ENCODE measurements at places on chromosomes 16 and 17.

- no peak for DNase-seq
Measured at GRCh38 chr16:67822511-67822910, 15.8 kb downstream of the TSNAXIP1 start.

DNA sequence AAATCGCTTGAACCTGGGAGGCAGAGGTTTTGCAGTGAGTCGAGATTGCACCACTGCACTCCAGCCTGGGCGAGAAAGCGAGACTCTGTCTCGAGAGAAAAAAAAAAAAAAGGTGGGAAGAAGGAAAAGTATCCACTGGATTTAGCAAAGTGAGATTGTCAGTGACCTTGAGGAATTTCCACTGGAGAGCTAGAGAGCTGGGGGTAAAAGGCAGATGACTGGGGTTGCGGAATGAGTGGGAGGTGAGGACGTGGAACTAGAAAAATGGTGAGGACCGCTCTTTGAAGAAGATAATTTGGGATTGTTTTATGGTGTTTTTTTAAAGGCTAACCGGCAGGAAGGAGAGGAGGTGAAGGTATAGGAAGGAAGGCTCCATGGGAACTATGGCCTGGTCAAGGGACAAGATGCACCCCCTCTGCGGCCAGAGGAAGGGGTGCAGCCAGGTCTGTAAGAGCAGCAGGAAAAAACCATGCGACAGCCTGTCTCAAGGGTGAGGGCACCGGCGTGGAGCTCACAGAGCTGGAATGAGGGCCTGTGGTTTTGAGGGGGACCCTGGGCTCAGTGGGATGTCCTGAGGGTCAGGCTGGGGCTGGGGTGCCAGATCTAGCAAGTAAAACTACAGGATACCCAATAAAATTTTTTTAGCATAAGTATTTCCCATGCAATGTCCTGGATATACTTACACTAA is 694 bp upstream of the MLST8 start:
- no peak for DNase-seq

DNA sequence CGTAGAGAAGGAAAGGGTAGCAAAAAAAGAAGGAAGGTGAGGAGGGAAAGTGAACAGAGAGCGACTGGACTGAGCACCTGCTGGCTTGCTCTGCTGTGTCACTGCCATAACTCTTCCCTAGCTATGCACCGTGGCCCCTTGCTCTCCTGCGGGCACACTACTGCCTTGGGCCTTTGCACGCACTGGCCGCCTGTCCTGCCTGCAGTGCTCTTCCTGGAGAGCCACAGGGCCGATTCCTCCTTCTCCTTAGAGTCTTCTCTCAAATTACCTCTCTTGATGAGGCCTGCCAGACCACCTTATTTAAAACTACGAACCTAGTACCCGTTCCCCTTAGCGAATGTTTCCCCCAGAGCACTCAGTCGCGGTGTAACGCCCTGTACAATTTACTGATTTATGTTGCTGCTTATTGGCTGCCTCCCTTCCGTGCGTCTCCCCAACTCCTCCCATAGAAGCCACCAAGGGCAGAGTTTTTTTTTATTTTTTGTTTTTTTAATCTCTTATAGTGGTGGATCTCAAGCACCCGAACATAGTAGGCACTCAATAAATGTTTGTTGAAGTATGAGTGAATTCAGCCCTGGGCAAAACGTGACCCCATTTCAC is 70.3 kb downstream of the RAI1 start:
- DNase-seq: no peak

DNA sequence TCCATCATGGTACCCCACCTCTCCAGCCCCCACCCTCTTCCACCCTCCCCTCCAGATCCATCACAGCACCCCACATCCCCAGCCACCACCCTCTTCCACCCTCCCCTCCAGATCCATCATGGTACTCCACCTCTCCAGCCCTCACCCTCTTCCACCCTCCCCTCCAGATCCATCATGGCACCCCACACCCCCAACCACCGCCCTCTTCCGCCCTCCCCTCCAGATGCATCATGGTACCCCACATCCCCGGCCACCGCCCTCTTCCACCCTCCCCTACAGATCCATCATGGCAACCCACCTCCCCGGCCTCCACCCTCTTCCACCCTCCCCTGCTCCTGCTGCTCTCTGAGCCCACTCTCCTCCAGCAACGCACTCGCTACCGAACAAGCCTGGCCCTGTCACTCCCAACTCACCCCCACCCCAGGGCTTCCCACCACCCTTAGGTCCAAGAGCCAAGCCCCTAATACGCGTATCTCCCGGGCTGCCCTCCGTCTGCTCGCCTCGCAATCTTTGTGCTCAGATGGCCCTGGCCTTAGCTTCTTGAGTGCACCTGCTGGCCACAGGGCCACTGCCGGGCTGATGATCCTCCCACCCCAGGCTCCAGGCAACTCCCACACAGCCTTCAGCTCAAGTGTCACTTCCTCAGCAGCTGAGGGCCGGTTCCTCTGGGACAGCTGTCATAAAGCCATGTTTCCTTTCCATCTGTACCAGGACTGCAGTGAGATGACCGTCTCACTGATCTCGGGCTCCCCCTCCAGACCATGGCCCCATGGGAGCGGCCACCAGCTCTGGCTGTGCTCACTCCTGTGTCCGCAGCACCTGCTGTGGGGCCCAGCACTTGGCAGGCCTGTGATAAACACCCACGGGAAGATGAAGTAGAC is 25.5 kb downstream of the KDM8 start:
- no peak for DNase-seq

GRCh38 chr17:61313461-61314326 is 85.9 kb upstream of the TBX2 start:
- DNase-seq: no peak

GRCh38 chr16:67162506-67163163 is 1.9 kb upstream of the HSF4 start:
- no peak for DNase-seq

DNA sequence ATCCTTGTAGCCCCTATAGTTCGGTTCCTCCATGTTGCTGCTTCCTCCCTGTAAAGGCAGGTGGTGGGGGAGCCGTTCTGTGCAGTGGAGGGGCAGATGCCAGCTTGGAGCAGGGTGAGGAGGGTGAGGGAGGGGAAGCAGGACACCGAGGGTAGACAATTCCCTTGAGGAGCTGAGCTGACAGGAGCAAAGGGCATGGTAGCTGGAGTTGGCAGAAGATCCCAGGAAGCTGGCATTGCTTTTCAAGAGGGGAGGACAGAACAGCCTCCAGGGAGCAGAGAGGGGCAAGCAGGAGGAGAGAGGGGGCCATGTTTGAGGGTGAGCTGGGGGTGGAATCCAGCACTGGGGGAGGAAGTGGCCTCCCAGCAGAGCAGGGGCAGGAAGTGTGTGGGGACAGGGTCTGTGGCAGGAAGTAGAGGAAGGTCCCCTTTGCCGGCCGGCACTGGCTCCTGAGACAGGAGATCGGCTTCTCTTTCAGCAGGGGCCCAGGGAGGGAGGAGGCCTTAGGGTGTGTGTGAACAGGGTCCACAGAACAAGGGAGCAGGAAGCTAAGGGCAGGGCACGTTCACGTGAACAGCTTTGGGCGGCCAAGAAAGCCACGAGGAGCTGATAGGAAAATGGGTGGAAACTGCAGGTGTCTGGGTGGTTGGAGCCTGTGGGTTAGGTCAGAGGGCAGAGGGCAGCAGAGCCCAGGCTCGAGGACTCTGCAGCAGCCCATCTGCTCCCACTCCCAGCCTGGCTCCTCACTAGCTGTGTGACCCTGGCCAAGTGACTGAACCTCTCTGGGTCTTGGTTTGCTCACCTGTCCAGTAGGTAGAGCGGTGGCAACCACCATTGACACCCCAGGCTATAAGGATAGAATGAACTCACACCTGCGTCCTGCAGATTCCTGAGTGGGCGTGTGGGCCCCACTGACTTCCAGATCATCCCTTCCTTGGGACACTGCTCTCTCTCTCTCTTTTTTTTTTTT is 17.5 kb upstream of the SPNS2 start:
- no peak for DNase-seq

GRCh38 chr17:69287168-69287567 is 39.8 kb downstream of the ABCA5 start:
- DNase-seq: no peak

GRCh38 chr16:89602273-89602951 is 11.0 kb upstream of the DPEP1 start:
- no peak for DNase-seq

DNA sequence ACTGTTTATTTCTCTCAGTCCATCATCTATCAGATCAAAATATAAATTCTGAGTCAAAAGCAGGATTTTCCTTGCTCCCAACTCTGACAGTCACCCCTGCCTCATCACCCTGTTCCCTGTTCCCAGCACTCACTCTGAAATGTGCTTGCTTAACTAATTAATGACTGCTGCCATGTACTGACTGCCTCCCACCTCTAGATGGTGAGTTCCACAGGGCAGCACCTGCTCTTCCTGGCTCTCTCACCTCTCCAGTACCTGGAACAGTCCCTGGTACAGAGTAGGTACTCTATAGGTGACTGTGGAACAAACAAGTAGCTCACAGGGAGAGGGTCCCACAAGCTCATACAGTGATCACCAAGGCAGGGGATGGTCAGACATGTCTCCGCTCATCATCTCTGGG is 114.3 kb upstream of the C16orf82 start:
- DNase-seq: no peak

DNA sequence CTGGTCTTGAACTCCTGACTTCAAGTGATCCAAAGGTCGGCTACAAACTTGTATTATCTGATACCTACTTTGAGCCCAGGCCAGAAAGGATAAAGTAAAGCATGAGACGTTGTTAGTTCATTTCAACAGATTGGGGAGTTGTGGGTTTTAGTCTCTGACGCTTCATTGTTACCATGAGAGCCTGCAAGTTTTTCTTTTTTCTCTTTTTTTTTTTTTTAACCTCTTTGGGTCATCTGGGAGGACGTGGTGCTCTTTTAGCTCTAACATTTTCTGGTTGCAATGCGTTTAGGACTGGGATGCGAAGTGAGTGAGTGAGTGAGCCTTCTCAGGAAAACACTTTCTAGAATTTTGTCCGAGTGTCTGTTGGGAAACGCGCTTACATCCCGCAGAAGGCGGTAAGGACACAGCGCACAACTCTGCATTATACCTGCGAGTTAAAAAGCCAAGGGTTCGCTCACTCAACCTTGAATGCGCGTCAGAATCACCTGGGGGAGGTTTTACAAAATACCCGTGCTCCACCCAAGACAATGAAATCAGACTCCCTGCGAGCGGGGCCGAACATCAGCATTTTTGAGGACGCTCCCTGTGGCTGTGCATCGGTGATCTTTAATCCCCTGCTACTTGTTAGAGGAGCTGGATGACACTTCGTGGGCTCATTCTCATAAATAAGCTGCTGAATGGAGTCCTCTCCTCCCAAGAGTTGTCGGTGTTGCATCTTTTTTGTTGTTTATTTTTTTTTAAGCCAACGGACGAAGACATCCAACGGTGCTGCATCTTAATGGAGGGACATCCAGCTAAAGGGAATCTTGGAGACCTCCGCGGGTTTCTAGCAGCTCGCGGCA is 629 bp upstream of the RNF135 start:
- DNase-seq: no peak

GRCh38 chr16:28981517-28981916 is 3.3 kb upstream of the LAT start:
- DNase-seq: no peak

- DNase-seq: peak; percentile 57
Measured at GRCh38 chr17:2786176-2786881, 9.9 kb upstream of the RAP1GAP2 start.

DNA sequence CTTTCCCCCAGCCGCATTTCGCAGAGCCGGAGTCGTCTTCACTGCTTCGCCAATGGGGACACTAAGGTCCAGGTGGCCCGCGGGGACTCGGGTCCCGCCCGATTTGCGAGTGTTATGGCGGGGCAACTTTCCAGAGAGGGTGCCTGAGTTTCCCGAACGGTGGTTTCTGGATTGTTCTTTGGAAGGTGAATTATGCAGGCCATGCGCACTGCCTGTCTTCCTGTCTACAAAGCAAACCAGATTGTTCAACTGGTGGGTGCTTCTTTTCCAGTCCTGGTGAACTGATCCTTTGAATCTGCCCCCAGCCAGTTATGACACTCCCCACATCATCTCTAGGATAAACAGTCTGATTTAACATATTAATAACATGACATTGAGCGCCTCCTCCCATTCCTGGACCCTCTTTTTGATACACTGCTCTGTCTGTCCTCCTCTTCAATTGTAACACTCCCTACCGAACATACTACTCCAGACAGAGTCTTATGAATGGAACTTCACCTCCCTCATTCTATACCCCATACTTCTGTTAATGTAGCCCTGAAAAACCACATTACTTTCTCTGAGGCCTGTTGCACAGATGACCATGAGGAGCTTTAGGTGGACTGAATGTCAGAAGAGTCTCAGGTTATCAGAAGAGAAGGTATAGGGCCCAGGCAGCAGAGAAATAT is 159.0 kb downstream of the RAB11FIP4 start:
- no peak for DNase-seq

DNA sequence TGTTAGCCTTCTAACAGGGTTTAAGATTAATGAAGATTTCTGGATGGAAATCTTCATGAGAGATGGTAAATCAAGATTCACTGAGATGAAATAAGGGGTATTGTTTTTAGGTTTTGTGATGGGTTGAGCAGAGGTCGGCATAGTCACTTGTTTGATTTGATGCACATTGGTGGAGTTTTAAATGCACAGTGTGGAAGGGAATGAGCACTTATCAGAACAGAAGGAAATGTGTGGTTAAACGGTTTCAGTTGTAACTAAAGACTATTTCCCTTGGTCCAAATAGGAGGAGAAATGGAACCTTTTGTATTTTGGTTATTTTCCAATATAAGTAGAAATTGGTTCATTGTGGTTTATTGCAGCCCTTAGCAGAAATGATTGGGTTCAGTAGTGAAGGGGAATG is 34.1 kb downstream of the CBFB start:
- DNase-seq: no peak

DNA sequence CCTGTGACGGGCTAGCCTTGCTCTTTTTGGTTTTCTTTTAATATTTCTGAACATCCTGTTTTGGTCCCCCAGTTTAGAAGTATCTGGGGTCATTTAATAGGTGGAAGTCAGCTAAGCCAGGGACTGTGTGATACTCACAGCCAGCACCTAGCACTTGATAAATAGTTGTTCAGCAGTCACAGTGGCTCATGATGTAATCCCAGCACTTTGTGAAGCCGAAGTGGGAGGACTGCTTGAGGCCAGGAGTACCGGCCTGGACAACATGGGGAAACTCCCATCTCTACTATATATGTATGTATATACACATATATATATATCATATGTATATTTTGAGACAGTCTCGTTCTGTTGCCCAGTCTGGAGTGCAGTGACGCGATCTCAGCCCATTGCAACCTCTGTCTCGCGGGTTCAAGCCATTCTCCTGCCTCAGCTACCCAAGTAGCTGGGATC is 1.8 kb upstream of the ZNRF1 start:
- DNase-seq: no peak

- no peak for DNase-seq
Measured at GRCh38 chr16:79083508-79084299, 516.8 kb downstream of the MAF start.

DNA sequence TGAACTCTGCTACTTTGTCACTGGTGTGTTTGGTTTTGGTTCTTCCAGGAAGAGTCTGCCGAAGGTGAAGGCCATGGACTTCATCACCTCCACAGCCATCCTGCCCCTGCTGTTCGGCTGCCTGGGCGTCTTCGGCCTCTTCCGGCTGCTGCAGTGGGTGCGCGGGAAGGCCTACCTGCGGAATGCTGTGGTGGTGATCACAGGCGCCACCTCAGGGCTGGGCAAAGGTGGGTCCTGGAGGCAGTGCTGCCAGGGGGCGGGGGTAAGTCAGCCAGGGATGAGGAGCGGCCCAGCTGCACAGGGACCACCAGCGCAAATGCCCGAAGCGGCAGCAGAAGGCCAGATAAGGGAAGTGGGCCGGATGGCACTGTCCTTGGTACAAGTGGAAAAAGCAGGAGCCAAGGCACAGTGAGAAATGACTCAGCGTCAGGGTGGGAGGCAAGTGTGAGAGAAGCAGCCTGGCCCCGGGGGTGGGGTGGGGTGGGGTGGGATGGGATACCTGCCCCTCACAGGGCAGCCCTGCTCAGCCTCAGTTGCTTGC is 41.9 kb downstream of the TMEM11 start:
- no peak for DNase-seq

- DNase-seq: no peak
Measured at GRCh38 chr16:51937771-51938170, 609.2 kb downstream of the TOX3 start.

Data from C1 segment of cervical spinal cord (tissue), 14 donors.